Ovary (tissue), 10 donors: ENCODE measurements at places on chromosomes 6 and 20. TPM values are rescaled to one million over a fixed set of nuclear protein-coding genes. Genes with fewer than 3 reads are reported as not detected.

Gene MYBL2
- 0.91 TPM for polyA plus RNA-seq

Gene DNAAF9
- polyA plus RNA-seq, result 10.3 TPM

Gene SAPCD1
- polyA plus RNA-seq, result 1.6 TPM

Gene NPEPL1
- polyA plus RNA-seq, result 6.2 TPM

Gene CRIP3
- 1.7 TPM for polyA plus RNA-seq

Gene MYT1
- polyA plus RNA-seq, result 0.07 TPM
